Activated T-cell treated with anti-CD3 and anti-CD28 coated beads, Interleukin-2, amount 50 U/mL, for 4 hours (primary cell): ENCODE measurements at places on chromosomes 3 and 15. TPM values are rescaled to one million over a fixed set of nuclear protein-coding genes. Genes with fewer than 3 reads are reported as not detected.

GRCh38 chr15:36978126-36978525 lies 122.2 kb downstream of the MEIS2 start:
- DNase-seq: no peak

DNA sequence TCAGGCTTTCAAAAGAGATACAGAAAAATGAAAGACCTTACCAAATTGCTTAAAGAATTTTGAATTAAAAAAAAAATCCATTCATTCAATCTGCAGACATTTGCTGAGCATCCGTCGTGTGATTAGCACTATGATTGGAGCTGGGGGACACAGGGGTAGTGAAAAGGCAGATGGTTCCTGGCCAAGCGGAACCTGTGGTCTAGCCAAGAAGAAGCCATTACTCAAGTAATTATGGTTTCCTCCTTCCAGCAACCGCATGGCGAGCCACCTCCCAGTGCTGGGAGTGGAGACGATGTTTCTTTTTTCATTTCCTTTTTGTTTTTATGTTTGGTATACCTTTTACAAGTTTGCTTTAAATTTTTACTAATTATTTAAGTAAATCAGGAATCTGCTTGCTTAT lies 140.2 kb downstream of the CACNA2D3 start:
- no peak for DNase-seq

- no peak for DNase-seq
These were observed 26.9 kb upstream of the EPHB1 start for GRCh38 chr3:134768116-134768515.

- no peak for DNase-seq
These were observed 15.8 kb upstream of the THUMPD3 start for GRCh38 chr3:9347081-9347480.

DNA sequence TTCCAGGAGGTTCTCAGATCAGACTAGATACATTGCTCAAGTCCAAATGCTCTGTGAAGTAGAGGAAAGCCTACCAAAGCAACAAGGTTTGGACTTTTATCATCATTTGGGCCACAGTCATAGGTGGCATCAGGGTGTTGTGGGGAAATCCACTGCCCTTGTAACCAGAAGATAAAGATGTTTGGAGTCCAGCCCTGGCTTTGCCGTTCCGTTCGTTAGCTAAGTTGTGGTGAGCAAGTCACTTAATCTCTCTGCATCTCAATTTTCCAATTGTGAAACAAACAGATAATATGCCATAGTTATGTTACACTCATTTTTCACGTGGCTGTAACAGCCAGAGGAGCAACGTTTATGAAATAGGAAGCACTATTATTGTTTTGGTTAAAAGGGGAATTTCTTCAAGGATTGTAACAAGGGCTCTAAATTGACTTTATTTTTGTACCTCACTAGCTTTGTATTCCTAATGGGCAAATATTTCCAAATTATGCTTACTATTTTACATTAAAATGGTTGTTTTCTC lies 125.6 kb downstream of the CD47 start:
- DNase-seq: no peak

- DNase-seq: no peak
These were observed 112.0 kb upstream of the HACD2 start for GRCh38 chr3:123696808-123697207.

- no peak for DNase-seq
These were observed 231.3 kb downstream of the KLF13 start for GRCh38 chr15:31557899-31558298.

DNA sequence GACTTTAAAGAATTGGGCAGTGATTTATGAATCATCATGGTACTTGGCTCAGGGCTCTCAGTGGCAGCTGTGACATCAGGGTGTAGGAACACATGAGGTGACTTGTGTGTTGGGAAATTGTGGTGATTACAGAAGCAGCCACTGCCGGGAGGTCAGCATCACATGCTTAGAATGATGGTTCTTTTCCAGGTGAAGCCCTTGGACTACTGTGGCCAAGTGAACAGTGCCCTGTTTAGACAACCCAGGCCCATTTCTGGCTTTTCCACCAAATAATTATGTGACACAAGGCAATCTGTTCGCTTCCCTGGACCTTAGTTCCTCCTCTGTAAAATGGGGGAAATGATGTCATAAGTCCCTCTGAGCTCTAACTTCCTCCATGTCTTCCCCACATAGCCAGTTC lies 139.7 kb upstream of the ROPN1 start:
- DNase-seq: no peak

GRCh38 chr15:31842532-31843195 lies 187.7 kb upstream of the CHRNA7 start:
- no peak for DNase-seq

- DNase-seq: no peak
These were observed 76.7 kb downstream of the FEM1B start for GRCh38 chr15:68354268-68354667.

GRCh38 chr15:93088981-93089726 lies at the start of gene RGMA:
Gene RGMA (minus strand): TSS chr15:93089211. CDS start chr15:93088932, 279 bp downstream.
- no peak for DNase-seq

- no peak for DNase-seq
These were observed 25.2 kb downstream of the NR2F2 start for GRCh38 chr15:96355568-96356187.

GRCh38 chr15:42101861-42102260 lies 7.5 kb upstream of the PLA2G4D start:
- DNase-seq: no peak

- no peak for DNase-seq
These were observed 80.9 kb upstream of the PRTG start for GRCh38 chr15:55823699-55824340.

GRCh38 chr15:77830051-77830468 lies 197.3 kb upstream of the LINGO1 start:
- no peak for DNase-seq

DNA sequence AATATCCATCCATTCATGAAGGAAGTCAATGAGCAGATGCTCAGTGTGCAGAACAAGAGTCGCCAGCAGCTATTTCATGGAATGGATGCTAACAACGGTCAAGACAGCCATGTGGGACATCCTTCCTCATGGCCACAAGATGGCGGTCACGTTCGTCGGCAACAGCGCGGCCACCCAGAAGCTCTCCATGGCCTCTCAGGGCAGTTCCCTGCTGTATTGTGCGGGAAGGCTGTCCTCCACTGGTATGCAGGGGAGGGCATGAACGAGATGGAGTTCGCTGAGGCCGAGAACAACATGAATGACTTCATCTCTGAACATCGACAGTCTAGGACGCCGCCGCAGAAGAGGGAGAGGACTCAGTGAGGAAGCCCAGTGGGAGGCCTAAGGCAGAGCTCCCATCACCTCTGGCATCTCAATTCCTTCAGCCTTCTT lies 208.3 kb downstream of the TJP1 start:
- no peak for DNase-seq

- DNase-seq: no peak
These were observed 773 bp downstream of the ANKRD28 start for GRCh38 chr3:15796771-15797641.

GRCh38 chr3:98536456-98537017 lies 4.8 kb downstream of the GPR15 start:
- DNase-seq: no peak

DNA sequence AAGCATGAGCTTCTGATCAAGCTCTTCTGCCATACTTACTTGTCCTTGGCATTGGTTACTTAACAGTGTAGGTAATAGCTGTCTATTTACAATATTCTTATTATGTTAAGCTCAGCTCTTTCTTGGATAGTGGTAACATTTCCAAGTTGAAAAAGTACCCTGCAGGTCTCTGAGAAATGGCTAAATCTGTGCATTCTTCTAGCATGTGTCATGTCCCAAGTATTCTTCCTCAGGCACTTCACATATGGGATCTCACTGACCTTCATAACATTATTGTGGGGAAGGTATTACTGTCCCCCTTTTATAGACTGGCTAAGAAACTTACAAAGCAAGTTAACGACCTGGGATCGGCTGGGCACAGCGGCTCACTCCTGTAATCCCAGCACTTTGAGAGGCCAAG lies 236.1 kb downstream of the RORA start:
- no peak for DNase-seq

DNA sequence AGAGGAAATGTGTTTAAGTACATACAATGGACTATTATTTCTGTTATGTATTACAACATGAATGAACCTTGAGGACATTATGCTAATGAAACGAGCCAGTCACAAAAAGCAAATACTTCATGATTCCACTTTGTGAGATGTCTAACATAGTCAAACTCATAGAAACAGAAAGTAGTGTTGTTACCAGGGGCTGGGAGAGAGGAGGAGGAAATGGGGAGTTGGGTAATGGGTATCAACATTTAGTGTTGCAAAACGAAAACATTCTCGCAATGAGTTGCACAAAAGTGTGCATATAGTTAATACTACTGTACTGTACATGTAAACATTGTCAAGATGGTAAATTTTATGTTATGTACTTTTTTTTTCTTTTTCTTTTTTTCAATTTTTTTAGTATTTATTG lies 194.3 kb downstream of the IL5RA start:
- DNase-seq: no peak

GRCh38 chr3:58609990-58610389 lies 32.8 kb upstream of the FAM107A start:
- DNase-seq: no peak

GRCh38 chr3:65617209-65617608 lies 421.5 kb downstream of the MAGI1 start:
- no peak for DNase-seq

- DNase-seq: no peak
These were observed 539.5 kb upstream of the AGTR1 start for GRCh38 chr3:148158210-148158609.

- no peak for DNase-seq
These were observed 96.0 kb upstream of the TSC22D2 start for GRCh38 chr3:150312018-150312657.

DNA sequence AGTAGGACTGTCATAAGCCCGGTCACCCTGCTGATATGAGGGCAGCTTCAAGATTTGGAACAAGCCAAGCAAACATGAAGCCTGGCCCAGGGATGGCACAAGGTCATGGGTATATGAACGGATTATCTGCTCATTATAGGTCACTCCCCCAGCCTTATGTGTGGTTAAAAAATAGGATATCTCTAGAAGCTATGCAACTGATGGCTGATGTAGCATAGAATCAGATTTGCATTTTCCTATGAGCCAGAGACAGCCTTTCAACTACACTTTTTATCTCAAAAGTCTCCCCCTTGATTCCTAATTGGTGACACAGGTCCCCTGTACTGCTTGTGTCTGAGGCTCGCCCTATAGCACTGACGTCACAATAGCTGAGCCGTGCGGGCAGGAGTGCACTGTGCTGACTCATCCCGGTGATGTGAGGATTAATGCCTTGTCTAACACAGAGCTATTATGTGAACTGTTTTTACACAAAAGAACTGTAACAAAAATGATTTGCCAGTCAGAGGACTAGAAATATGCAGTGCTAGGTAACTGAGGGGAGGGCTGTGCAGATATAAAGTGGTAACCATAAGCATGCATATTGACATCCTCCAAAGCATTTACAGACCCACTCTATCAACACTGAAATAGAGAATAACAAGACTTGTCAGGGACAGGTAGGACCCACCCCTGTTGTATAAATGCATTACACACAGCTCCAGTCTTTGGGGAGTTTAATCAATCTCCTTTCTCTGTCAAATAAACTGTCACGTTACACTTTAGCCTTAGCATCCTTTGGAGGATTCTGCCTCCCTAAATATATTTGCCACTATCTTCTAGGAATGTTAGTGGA lies 204.9 kb downstream of the TIGIT start:
- no peak for DNase-seq

- no peak for DNase-seq
These were observed 3.1 kb upstream of the TATDN2 start for GRCh38 chr3:10245081-10245712.

DNA sequence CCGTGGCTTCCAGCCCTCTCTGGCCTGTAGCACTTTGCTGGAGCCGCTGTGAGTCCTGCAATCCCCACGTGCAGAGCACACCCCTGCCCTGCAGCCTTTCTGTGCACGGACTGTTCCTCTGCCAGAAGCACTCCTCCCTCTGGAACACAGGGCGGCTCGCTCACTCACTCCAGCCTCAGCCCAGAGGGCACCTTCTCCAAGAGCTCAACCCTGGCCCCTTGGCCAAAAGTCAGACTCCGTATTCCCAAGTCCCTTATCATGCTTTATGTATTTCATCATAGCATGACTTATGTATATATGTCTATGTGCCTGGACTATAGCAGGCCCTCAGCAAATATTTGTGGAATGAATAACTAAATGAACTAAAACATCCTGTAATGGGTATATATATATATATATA lies 63.2 kb downstream of the ASB7 start:
- no peak for DNase-seq

- no peak for DNase-seq
These were observed 41.8 kb downstream of the IQCB1 start for GRCh38 chr3:121793078-121793477.

GRCh38 chr3:151804267-151804666 lies 9.6 kb upstream of the AADAC start:
- DNase-seq: no peak

Gene SRGAP3
- total RNA-seq: 0.27 TPM

Gene IP6K2
- total RNA-seq: 45.9 TPM

Gene CTXND1
- 0.03 TPM for total RNA-seq

Gene TRAT1
- 9.3 TPM for total RNA-seq

Gene AADAC
- 0.13 TPM for total RNA-seq

Gene POTEB3
- total RNA-seq: not detected

Gene STRIT1
- total RNA-seq: not detected

Gene RETNLB
- not detected for total RNA-seq

Gene SNTN
- total RNA-seq: not detected

Gene ATRIP
- 17.5 TPM for total RNA-seq

Gene CCK
- total RNA-seq: not detected

Gene PARP9
- total RNA-seq: 20.3 TPM
